ENCODE measurements at places on chromosomes 2 and 18. TPM values are rescaled to one million over a fixed set of nuclear protein-coding genes. Genes with fewer than 3 reads are reported as not detected.

DNA sequence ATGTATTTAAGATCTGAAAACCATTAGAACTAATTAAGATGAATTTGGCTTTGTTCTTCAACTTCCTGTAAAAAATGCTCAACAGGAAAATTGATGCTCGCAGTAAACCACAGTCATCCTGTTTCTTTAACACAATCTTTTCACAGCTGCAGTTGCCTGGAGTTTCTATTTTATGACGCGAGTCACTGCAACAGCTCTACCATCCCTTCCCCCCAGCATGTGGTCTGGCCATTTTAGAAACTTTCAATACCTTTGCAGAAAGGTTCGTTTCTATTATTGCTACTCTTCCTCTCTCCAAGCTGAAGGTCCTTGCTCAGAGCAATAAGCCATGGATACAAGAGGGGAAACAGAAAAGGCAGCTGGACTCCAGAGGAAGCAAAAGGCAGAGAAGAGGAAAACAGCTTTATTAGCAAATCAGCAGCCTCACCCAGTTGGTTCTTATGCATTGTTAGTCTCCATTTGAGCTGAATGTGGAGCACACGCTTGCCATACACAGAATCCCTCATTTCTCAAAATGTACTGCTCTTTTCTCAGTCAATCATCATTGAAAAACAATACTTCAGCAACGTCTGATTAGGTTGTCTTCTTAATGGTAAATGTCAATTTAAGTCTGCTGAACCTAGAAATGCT lies 3.9 kb downstream of the WIPF1 start:
- H3K36me3 ChIP-seq, result peaks cover 11% of the 10 kb centered on the region
- peaks cover 63% of the 10 kb centered on the region for H3K4me1 ChIP-seq

Gene NDUFAF7
- 7.4 TPM for polyA plus RNA-seq

GRCh38 chr2:156679820-156680219 lies 243.6 kb downstream of the GPD2 start:
- no peak for DNase-seq
- H3K36me3 ChIP-seq, result no peaks in the 10 kb centered on the region
- no peak overlapping the region for H3K27ac ChIP-seq
- no peak overlapping the region for H3K4me3 ChIP-seq
- H3K4me1 ChIP-seq, result no peaks in the 10 kb centered on the region
- H3K27me3 ChIP-seq, result no peaks in the 10 kb centered on the region

DNA sequence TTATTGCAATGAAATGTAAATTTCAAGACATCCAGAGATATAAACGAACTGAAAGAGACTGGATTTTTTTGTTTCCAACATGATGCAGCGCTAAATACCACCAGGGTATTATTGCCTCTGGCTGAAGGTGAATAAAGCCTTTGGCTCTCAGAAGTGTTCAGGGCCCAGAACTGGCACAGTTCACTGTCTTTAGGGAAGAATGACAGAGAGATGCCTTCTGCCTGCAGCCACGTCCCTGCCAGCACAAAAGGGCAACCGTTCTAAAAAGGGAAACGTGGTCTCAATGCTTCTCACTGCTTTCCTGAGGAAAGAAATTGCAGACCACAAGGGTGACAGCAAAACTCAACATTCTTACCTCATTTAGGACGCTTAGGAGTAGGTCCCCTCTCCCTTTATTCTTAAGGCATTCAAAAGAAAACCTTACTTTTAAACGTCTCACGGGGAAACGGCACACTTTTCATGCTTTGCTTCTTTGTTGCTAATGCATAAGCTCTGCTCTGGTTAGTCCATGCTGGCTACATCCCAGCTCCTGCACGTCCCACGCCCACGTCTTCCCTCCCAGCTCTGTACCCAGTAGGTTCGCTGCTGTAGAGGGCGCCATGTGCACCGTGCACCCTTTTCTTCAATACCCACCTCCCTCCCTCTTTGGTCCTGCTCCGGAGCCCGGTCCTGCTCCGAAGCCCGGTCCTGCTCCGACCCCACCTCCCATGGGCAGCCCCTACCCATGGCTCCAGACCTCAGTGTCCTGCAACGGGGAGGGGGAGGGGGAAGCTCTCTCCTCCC lies 171.0 kb downstream of the HRH4 start:
- no peaks in the 10 kb centered on the region for H3K4me1 ChIP-seq
- H3K27ac ChIP-seq, result no peak overlapping the region
- no peaks in the 10 kb centered on the region for H3K36me3 ChIP-seq
- no peak overlapping the region for H3K4me3 ChIP-seq
- no peak for DNase-seq

- no peak overlapping the region for H3K27ac ChIP-seq
- H3K4me3 ChIP-seq, result no peak overlapping the region
- DNase-seq, result no peak
- no peaks in the 10 kb centered on the region for H3K36me3 ChIP-seq
Observed at GRCh38 chr2:9966491-9967022, 15.1 kb downstream of the GRHL1 start.

Gene PKDCC
- polyA plus RNA-seq, result 0.41 TPM

GRCh38 chr2:231218366-231218765 lies 19.9 kb downstream of the ARMC9 start:
- no peak overlapping the region for H3K27ac ChIP-seq
- DNase-seq, result no peak
- no peaks in the 10 kb centered on the region for H3K27me3 ChIP-seq
- H3K4me3 ChIP-seq, result no peak overlapping the region
- no peaks in the 10 kb centered on the region for H3K36me3 ChIP-seq
- H3K4me1 ChIP-seq, result no peaks in the 10 kb centered on the region

Gene GKN1
- polyA plus RNA-seq, result not detected

DNA sequence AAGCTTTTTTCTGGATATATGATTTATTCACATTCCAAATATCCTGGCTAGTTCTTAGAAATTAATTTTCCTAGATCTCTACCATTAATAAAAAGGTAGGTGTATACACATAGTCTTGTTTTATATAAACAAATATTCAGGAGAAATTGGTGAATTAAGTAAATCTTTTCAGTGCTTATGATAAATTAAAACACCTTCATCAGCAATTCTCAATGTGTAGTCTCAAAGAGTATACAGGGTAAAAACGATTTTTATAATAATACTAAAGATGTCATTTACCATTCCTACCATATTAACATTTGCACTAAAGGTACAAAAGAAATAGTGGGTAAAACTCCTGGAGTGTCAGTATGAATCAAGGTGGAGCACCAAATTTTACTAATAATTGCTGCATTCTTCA lies 40.2 kb downstream of the CERKL start:
- no peaks in the 10 kb centered on the region for H3K27me3 ChIP-seq
- no peaks in the 10 kb centered on the region for H3K4me1 ChIP-seq
- H3K4me3 ChIP-seq, result no peak overlapping the region
- DNase-seq, result no peak
- no peak overlapping the region for H3K27ac ChIP-seq

Gene KATNAL2
- polyA plus RNA-seq, result not detected

- H3K4me1 ChIP-seq, result peaks cover 8% of the 10 kb centered on the region
- no peak overlapping the region for H3K27ac ChIP-seq
- DNase-seq, result no peak
Observed at GRCh38 chr2:157489983-157490382, 46.1 kb upstream of the CYTIP start.

Gene SCG2
- polyA plus RNA-seq, result not detected

DNA sequence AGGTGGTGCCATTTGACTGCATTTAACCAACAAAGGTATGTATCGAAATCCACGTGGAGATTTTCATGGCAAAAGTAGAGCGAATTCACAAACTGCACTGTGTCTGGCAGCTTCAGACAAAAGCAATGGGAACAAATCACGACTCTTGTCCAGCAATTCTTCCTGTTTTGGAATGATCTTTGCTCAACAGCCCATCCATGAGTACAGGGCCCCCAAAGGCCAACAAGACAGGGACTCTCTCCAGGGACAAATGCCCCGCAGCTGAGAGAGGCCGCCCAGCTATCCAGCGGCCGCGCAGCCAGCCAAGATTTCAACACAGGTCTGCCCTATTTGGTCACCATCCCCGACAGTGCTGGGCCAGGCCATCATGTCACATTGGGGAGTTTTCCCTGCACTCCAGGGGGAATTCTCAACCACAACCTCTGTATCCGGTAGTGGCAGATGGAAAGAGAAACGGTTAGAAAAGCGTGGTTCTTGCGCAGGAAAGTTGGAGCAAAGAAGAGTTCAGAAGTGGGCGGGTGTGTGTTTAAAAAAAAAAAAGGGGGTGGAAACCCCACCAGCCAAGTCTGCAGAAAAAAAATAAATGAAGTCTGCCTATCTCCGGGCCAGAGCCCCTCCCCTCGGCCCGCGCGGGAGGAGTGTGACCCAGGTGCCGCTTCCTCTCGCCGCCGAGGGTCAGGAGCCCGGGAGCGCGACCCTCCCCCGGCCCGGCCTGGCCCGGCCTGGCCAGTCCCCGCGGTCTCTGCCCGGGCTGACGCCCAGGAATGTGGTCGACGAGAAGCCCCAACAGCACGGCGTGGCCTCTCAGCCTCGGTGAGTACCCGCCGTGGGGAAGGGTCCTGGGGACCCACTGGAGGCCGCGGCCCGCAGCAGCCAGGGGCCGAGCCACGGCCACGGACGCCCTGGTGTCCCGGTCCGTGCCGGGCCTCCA lies at the start of gene GYPC:
TSS of gene GYPC (plus strand) at position 659 of the 931 bp plus-strand sequence. CDS start at position 765, 106 bp downstream.
- H3K4me1 ChIP-seq, result peaks cover 38% of the 10 kb centered on the region
- no peaks in the 10 kb centered on the region for H3K36me3 ChIP-seq
- no peaks in the 10 kb centered on the region for H3K27me3 ChIP-seq
- H3K4me3 ChIP-seq, result peak within 1 kb of the TSS; percentile 96
- peak within 1 kb of the TSS; percentile 78 for H3K27ac ChIP-seq
- DNase-seq, result peak; percentile 44

Gene CUL3
- polyA plus RNA-seq, result 63.2 TPM

- no peaks in the 10 kb centered on the region for H3K36me3 ChIP-seq
- H3K4me3 ChIP-seq, result peak overlapping the region; percentile 42
- DNase-seq, result no peak
- H3K27ac ChIP-seq, result peak overlapping the region; percentile 42
- peaks cover 28% of the 10 kb centered on the region for H3K4me1 ChIP-seq
Observed at GRCh38 chr2:218368150-218368528, 11.5 kb downstream of the CATIP start.

DNA sequence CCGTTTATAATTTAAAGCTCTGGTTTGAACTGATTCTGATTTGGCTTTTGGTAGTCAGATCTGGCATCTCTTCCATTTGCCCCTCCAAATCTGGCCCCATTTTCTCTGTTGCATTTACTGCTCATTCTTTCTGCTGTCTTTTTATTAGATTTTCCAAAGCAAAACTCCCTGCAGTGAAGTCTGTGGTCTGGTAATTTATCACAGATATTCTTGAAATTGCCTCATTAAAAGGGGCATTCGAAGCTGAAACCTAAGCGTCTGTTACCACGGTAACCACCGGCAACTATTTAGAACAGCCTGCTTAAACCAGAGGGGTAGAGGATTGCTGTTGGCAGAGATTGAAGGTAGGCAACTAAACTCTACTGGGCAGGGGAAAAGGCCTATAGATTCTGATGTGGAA lies 111.5 kb upstream of the UPP2 start:
- no peak for DNase-seq
- no peaks in the 10 kb centered on the region for H3K36me3 ChIP-seq
- H3K27ac ChIP-seq, result no peak overlapping the region
- no peak overlapping the region for H3K4me3 ChIP-seq
- no peaks in the 10 kb centered on the region for H3K27me3 ChIP-seq

Gene OR6B2
- not detected for polyA plus RNA-seq

- no peaks in the 10 kb centered on the region for H3K4me1 ChIP-seq
- H3K36me3 ChIP-seq, result no peaks in the 10 kb centered on the region
- no peaks in the 10 kb centered on the region for H3K27me3 ChIP-seq
- H3K4me3 ChIP-seq, result no peak overlapping the region
- H3K27ac ChIP-seq, result no peak overlapping the region
Observed at GRCh38 chr18:26477828-26478466, 70.4 kb downstream of the KCTD1 start.

Gene CIB4
- polyA plus RNA-seq, result not detected

All from CD4-positive, alpha-beta memory T cell (primary cell).